Stimulated activated naive B cell treated with anti-CD40 and anti-IgM and Interleukin-4, amounts not matched to agents 10 μg/mL and 1 μg/mL and 100 μg/mL, for 72 hours (primary cell): ENCODE measurements at places on chromosomes 11 and 22.
A peak's percentile ranks its signal among the peaks of the same experiment; 100 is the strongest.

DNA sequence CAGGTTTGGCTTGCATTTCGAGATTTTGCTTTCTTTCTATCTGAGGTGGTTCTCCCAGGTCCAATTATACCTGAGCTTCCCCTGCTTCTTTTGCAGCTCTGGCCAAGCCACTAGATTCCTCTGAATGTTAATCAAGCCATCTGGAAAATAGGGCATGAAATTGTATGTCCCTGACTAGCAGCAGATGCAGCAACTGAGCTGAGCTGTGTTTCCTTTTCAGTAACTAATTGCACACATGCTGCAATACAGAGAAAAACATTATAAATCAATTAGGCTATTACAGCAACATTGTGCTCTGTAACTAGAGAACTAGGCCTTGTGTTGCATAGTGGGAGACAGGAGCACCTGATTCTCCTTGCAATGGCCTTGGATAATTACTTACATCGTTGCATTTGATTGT, 408.3 kb downstream of the ETS1 start:
- H3K27me3 ChIP-seq, result peaks cover 6% of the 10 kb centered on the region
- no peaks in the 10 kb centered on the region for H3K36me3 ChIP-seq
- H3K4me3 ChIP-seq, result no peak overlapping the region
- no peaks in the 10 kb centered on the region for H3K4me1 ChIP-seq
- no peak overlapping the region for H3K27ac ChIP-seq

- no peak overlapping the region for H3K27ac ChIP-seq
- H3K4me1 ChIP-seq, result no peaks in the 10 kb centered on the region
- H3K4me3 ChIP-seq, result no peak overlapping the region
- DNase-seq, result no peak
- H3K27me3 ChIP-seq, result peaks cover 28% of the 10 kb centered on the region
Observed at GRCh38 chr22:27574002-27574366, 227.6 kb downstream of the MN1 start.

GRCh38 chr11:5289696-5290095, 12.1 kb downstream of the OR51B4 start:
- no peaks in the 10 kb centered on the region for H3K27me3 ChIP-seq
- no peak overlapping the region for H3K27ac ChIP-seq
- no peaks in the 10 kb centered on the region for H3K4me1 ChIP-seq
- H3K4me3 ChIP-seq, result no peak overlapping the region

GRCh38 chr22:33380789-33381530, 322.8 kb upstream of the SYN3 start:
- H3K4me1 ChIP-seq, result peaks cover 3% of the 10 kb centered on the region
- no peak overlapping the region for H3K27ac ChIP-seq
- peaks cover 41% of the 10 kb centered on the region for H3K36me3 ChIP-seq
- H3K27me3 ChIP-seq, result no peaks in the 10 kb centered on the region
- no peak for DNase-seq

DNA sequence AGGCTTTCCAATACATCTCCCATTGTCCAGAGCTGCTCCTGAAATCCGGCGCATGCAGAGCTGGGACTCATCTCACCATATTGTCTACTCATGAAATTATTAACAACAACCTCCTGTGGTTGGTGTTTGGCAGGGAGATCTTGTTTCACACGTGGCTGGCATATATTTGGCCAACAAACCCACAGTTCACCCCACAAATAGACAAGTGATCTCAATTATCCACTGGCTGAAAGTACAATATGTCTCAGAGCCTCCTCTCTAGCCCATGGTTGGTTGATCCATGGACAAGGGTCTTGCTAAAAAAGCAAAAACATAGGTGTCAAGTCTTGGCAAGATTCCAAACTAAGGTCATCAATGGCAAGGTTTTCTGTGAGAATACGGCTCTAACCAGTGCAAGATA, 386.9 kb downstream of the ETS1 start:
- H3K36me3 ChIP-seq, result no peaks in the 10 kb centered on the region
- no peaks in the 10 kb centered on the region for H3K27me3 ChIP-seq
- no peak for DNase-seq
- H3K27ac ChIP-seq, result no peak overlapping the region

DNA sequence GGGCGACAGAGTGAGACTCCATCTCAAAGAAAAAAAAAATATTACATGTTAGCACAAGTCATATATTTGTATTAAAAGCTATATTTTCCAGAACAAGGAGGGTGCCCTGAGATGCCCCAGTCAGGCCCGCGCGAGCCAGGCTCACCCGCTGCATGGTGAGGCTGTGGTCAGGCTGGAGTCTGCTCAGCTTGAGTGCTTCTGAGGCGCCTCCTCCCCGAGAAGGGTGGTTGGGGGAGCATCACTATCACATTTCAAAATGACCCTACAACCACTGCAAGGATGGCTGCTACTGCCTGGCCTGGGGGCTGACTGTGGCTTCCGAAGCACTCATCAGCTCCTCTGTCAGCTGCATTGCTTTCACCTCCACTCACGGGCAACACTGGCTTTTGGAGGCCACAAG, 77.1 kb downstream of the SCUBE1 start:
- H3K4me3 ChIP-seq, result no peak overlapping the region
- no peaks in the 10 kb centered on the region for H3K36me3 ChIP-seq
- H3K27ac ChIP-seq, result no peak overlapping the region
- peaks cover 23% of the 10 kb centered on the region for H3K27me3 ChIP-seq
- peaks cover 15% of the 10 kb centered on the region for H3K4me1 ChIP-seq

DNA sequence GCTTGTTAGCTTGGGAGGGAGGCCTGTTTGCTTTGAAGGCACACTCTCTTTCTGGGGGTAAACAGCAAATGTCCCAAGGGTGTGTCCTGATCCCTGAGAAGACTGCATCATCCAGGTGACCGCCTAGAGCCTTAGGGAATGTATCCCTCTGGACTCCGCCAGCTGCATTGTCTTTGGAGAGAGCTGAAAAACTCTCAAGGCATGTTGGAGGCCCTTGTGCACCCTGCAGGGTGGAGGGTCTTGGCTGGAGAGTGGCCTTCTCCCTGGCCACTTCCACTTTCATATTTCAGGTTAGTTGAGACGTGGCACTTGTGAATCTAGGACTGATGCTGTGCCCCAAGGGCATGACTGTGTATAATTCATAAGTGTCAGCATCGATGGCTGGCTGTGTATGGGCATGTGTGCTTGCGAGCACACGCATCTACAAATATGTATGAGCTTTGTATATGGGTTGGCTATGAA, 70.6 kb downstream of the ZBTB16 start:
- H3K4me1 ChIP-seq, result peaks cover 31% of the 10 kb centered on the region
- H3K27ac ChIP-seq, result no peak overlapping the region
- no peak overlapping the region for H3K4me3 ChIP-seq
- H3K27me3 ChIP-seq, result no peaks in the 10 kb centered on the region

- H3K4me3 ChIP-seq, result no peak overlapping the region
- peaks cover 55% of the 10 kb centered on the region for H3K4me1 ChIP-seq
- no peaks in the 10 kb centered on the region for H3K27me3 ChIP-seq
- peaks cover 5% of the 10 kb centered on the region for H3K36me3 ChIP-seq
- H3K27ac ChIP-seq, result peak overlapping the region; percentile 81
- no peak for DNase-seq
Observed at GRCh38 chr11:3866836-3867208, 11.4 kb downstream of the STIM1 start.

DNA sequence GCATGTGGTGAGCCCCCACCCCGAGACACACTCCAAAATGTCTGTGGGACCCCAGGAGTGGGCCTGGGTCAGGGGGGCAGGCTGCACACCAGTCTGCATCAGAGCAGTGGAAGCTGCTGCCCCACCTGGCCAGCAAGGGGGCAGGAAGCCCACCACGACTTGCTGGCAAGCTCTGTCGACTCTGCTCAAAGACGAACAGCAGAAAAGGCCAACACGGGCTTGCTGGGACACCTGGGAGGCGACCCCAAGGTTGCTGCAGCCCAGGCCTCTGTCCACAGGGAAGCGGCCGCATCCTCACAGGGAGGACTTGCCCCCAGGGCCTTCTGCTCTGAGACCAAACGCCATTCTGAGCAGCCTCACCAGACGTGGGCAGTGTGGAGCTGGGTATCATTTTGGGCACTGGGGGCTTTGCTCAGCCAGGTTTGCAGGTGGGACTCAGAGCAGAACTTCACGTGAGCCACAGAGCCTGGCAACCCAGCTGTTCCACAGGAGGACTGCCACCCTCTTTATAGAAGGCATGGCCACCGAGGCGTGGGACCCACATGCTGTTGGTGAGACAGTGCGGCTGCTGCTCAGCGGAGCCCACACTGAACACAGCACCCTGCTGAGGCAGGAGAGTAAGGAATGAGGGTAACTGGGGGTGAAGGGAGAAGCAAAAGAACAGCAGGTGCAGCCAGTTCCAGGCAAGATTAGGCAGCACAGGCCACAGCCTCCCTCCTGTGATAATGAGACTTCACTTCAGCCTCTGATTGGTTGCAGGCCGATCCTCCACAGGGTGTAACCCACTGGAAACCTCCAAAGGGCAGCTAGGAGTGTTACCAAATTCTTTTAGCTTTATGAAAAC, 11.0 kb downstream of the IL17REL start:
- DNase-seq, result no peak
- peaks cover 19% of the 10 kb centered on the region for H3K4me1 ChIP-seq
- no peak overlapping the region for H3K27ac ChIP-seq
- H3K36me3 ChIP-seq, result no peaks in the 10 kb centered on the region
- peaks cover 18% of the 10 kb centered on the region for H3K27me3 ChIP-seq
- no peak overlapping the region for H3K4me3 ChIP-seq

DNA sequence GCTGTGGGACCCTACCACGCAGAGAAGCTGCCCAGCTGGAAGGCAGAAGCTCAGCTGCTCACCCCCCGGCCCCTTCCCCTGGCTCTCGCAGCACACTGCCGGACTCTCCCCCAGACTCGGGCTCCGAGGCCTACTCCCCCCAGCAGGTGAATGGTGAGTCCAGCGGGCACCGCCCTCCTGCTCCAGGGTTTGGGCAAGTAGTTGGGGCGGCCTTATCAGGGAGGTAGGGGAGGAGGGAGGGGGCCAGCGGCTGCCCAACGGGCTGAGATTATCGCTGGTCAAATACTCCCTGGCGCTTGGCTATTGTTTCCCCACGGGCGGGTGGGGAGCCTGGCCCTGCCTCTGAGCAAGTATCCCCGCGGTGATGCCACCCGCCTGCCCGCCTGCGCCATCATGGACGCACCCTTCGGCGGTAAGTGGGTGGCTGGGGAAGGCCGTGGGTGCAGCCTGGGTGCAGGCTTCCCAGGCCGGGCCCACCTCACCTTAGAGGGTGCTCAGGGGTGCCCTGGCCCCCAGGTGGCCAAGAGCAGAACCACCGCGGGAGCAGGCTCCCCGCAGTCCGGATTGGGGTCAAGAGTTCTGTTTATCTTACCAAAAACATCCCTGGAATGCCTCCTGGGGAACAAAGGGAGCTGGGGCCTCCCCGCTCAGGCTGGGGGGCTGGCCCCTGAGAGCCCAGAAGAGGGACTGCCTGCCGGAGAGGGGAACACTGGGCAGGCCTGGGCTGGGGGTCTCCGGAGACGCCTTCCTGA, 16.9 kb downstream of the MYRF start:
- no peak overlapping the region for H3K27ac ChIP-seq
- H3K27me3 ChIP-seq, result peaks cover 4% of the 10 kb centered on the region
- H3K4me3 ChIP-seq, result no peak overlapping the region
- no peaks in the 10 kb centered on the region for H3K36me3 ChIP-seq
- no peaks in the 10 kb centered on the region for H3K4me1 ChIP-seq
- DNase-seq, result no peak

DNA sequence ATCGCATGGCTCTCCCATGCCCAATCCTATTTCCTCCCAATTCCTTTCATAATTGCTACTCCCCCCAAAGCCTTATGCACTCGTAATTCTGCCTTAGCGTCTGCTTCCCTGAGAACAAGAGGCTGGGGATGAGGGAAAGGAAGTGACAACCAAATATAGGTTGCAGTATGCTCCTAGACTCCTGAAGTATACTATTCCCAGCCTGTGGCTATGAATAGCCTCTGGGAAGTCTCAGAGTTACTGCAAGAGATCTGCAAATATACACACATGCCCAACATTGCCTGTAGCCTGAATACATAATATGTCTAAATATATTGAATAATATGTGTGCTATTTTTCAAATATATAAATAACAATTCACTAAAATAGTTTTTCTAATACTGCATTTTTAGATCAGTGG, 96.1 kb upstream of the CD44 start:
- H3K36me3 ChIP-seq, result peaks cover 10% of the 10 kb centered on the region
- H3K27ac ChIP-seq, result no peak overlapping the region
- no peaks in the 10 kb centered on the region for H3K27me3 ChIP-seq
- no peak overlapping the region for H3K4me3 ChIP-seq
- no peak for DNase-seq

DNA sequence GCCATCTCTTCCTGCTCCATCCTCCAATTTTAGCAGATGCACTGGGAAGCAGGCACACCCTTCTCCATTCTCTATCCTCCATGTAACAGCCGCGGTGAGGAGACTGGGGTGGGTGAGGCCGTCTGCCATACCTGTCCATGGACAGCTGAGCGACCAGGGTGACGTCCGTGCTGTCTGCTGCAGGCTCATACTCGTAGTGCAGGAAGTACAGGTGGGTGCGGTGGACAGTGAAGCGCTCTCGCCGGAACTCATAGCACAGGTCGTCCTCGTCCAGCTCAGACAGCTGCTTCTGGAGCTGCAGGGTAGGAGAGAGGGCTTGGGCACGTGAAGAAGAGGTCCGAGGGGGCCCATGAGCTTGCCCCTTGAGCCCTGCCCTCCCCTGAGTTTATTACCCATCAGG, 257.8 kb upstream of the SYN3 start:
- H3K27ac ChIP-seq, result no peak overlapping the region
- H3K27me3 ChIP-seq, result no peaks in the 10 kb centered on the region
- peaks cover 15% of the 10 kb centered on the region for H3K4me1 ChIP-seq
- no peak overlapping the region for H3K4me3 ChIP-seq

DNA sequence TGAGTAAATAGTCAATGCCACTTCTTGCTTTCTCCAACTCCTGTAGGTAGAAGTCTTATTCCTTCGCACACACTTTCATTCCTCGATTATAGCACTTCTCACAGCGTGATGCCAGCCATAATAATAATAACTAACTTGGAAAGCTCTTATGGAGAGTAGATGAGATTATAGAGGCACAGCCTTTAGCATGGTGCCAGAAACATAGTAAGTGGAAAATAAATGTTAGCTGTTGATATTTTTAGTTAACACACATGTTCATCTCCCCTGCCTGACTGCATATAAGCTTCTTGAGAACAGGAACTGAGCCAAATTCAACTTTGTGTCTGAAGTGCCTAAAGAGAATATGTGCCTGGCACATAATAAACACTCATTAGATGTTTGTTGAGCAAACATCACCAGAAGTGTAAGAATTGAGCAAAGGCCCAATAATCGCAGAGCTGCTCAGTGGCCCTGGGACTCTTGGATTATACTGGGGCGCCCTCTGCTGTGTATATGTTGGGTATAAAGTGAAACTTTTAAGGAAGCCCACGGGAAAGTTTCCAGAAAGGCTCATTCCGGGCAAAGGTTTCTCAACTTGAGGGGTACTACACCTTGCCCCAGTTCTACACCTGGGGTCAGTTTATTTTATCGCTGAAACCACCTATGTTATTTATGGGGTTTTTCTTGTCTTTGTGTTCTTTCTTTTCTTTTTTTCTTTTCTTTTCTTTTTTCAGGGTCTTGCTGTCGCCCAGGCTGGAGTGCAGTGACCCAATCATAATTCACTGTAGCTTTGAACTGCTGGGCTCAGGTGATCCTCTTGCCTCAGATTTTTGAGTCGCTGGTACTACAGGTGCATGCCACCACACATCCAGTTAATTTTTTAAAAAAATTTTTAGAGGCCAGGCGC, 22.3 kb downstream of the SLN start:
- DNase-seq, result peak; percentile 15
- peaks cover 12% of the 10 kb centered on the region for H3K27me3 ChIP-seq
- H3K36me3 ChIP-seq, result no peaks in the 10 kb centered on the region
- H3K27ac ChIP-seq, result no peak overlapping the region
- peaks cover 7% of the 10 kb centered on the region for H3K4me1 ChIP-seq
- peak overlapping the region; percentile 59 for H3K4me3 ChIP-seq

GRCh38 chr22:42799461-42800405, 57.3 kb downstream of the ARFGAP3 start:
- no peak overlapping the region for H3K27ac ChIP-seq
- DNase-seq, result no peak
- H3K4me1 ChIP-seq, result no peaks in the 10 kb centered on the region
- no peaks in the 10 kb centered on the region for H3K27me3 ChIP-seq
- H3K4me3 ChIP-seq, result no peak overlapping the region
